Activated B cell treated with CpG ODN at 0.5 μM for 24 hours (primary cell): ENCODE measurements at places on chromosomes 1 and 21. TPM values are rescaled to one million over a fixed set of nuclear protein-coding genes. Genes with fewer than 3 reads are reported as not detected.

DNA sequence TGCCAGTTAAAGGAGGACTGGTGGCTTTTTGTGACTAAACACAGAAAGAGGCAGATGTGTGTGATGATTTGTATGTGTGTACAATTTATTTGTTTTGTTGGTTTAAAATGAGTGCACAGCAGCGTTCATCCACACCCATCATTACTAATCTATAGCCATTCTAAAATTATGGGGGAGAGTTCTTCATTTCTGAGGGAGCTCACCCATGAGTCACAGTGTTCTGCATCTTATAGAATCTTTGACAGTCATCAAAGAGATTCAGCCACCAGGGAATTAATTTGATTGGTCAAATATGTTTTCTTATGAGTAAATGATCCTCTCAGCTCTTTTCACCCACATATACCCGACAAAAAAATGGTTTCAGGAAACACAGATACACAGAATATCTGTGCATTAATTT is 147.9 kb downstream of the GREM2 start:
- no peak for DNase-seq

DNA sequence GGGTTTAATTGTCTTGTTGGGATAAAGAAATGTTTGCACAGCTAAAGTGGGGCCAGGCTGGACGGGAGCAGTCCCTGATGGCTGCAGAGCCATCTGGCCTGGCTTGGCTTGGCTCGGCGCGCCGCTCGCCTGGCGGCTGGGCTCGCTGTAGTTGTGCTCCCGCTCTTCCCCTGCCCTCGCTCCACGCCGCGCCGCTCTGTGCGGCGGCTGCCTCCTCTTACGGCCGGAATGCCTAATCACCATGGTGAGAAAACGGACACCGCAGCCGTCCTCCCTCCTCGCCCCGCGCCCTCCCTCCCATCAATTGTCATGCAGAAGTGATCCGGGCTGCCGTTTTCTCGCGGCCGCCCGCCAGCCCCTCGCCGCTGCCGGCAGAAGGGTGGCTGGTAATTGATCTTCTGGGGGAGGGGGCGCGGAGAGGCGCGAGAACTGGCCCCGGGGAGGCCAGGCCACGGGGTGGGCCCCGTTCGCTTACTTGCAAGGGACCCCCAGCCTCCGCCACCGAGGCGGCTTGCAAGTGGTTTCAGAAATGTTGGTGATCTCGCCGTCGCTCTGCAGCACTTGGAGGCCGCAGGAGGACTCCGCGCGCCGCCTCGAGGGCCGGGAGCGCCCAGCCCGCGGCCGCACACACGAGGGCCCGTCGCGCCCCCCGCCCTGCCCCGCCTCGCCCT is 12.4 kb downstream of the RNF220 start:
- DNase-seq, result no peak

GRCh38 chr1:95451054-95451453 is 217.0 kb downstream of the RWDD3 start:
- DNase-seq, result no peak

DNA sequence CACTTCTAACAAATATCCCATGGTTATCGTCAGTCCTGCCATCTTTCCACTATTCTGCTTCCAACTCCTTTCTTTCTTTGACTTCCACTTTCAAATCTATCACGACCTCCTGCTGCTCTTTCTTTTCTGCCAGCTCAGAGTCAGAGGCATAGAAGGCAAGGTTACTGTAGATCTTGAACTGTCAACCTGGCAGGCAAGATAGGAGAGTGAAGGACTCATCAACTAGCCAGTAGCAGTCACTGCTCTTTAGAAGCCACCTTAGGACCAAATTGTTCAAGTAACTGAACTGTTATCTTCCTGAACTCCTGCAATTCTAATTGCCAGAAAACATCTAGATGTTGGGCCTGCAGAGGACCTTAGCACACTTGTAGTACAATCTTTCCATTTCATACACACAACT is 13.1 kb upstream of the FCER1A start:
- no peak for DNase-seq

- no peak for DNase-seq
These were observed at the start of gene SMPDL3B for GRCh38 chr1:27934818-27935549. Gene SMPDL3B, plus strand, starts transcription at chr1:27935000. Its CDS starts 184 bp downstream, at chr1:27935184.

- DNase-seq, result no peak
These were observed 24.9 kb upstream of the CYYR1 start for GRCh38 chr21:26597981-26598380.

DNA sequence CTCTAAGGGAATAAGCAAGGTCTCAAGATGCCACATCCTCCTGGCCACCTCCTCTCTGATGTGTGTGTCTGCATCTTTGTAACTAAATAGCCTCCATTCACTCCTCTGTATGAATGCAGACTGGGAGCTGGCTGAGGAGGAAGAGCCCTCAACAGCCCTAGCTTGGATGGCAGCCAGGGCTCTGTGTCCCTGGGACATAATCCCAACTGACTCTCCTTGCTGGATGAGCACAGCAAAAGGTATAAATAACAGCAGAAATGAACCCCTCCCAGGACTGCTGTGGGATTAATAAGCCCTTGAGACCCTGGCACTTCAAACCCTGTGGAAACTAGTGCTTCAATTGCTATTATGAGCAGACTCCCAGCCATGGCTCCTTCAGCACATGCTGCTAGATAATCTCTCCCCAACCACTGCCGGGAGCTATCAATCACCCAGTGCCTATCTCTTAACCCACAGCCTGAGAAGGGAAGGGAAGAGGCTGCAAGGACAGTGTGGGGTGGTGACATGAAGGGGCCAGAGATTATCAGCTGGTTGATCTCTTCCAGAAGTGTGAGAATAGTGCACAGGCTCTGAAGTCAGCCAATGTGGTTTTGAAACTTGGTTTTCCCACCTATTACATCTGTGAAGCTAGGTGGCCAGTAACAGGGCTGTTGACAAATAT is 152.2 kb downstream of the TNR start:
- no peak for DNase-seq

GRCh38 chr1:175572932-175573868 is 170.2 kb downstream of the TNR start:
- DNase-seq, result no peak

GRCh38 chr1:107990606-107991005 is 25.6 kb upstream of the VAV3 start:
- no peak for DNase-seq

GRCh38 chr1:59152511-59152910 is 144.4 kb upstream of the FGGY start:
- DNase-seq, result no peak

GRCh38 chr1:4267381-4268261 is 367.5 kb upstream of the C1orf174 start:
- no peak for DNase-seq

DNA sequence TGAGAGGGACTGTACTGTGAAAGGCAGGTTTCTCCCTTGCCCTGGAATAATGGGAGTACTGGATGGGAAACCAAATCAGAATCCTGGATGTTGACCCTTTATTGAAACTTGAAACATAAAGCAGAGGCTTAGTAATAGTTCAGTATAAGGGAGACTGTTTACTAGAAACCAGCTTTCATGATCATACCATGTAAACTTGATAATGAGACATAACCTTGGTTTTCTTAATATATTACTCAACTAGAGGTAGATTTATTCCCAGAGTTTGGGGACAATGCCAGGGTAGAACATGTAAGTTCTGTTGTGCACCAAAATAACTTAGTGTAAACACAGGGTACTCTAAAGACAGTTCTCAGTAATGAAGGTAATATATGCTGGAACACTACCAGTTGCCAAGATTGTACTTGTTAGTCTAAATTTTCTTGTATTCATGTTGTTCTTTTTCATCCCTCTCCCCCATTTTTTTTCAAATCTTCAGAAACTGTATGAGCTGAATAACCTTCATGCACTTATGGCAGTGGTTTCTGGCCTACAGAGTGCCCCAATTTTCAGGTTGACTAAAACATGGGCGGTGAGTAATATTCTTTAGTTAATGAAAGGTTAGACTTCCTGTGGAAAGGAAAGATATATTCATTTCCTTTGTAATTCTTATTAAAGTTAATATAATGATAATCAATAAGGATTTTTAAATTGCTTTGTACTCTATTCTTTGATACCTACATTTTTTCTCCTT is 49.6 kb downstream of the ANGPTL1 start:
- no peak for DNase-seq

GRCh38 chr1:87426463-87427249 is 98.0 kb downstream of the LMO4 start:
- DNase-seq, result no peak

GRCh38 chr21:33380483-33380998 is 22.7 kb upstream of the IFNGR2 start:
- DNase-seq, result peak; percentile 59

- no peak for DNase-seq
These were observed 80.5 kb downstream of the PDE9A start for GRCh38 chr21:42733874-42734273.

- no peak for DNase-seq
These were observed 79.6 kb upstream of the GCLM start for GRCh38 chr1:93988634-93989350.

GRCh38 chr21:29538115-29538514 is 239.4 kb downstream of the BACH1 start:
- no peak for DNase-seq

DNA sequence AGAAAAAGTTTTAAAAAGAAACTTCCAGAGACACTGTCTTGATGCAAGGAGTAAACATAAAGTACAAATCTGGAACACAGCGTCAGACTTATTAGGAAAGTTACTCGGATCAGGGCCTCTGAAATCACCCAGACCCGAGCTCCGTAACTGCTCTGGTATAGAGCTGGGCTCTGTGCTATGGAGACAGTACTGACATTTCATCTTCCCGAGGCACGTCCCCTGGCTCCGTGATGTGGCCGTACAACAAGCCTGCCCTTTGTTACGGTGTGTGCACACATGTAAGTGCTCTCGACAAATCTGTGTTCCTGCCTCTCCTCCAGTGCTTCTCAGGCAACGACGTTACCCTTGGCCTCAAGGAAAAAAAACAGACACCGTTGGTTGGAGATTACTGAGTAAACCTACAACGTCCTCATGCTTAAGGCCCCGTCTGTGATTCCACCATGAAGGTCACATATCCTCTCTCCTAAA is 107.0 kb upstream of the IRF2BP2 start:
- no peak for DNase-seq

DNA sequence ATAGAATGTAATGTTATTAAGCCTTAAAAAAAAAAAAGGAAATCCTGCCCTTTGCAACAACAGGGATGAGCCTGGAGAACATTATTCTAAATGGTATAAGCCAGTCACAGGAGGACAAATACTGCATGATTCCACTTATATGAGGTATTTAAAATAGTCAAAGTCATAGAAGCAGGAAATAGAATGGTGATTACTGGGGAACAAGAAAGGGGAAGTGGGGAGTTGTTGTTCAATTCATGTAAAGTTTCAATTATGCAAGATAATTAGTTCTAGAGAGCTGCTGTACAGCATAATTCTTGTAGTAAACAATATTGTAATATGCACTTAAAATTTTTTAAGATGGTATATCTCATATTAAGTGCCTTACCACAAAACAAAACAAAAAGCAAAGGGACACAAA is 13.2 kb downstream of the FCER1A start:
- DNase-seq, result no peak

DNA sequence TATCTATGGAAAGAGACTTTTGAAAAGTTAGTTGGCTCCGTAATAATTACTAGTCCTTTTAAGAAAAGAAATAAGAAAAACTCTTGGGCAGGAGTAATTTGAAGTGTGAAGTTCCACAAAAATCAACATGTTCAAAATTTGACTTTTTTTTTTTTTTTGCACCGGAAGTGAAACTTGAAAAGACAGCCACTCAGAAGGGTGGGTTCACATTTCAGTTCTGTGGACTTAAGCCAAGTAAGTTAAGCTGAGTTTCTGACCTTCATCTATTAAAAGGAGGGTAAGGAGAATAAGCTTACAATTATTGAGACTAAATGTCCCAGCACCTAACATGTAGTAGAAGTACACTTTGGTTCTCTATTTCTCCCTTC is 11.0 kb downstream of the RO60 start:
- DNase-seq, result no peak

DNA sequence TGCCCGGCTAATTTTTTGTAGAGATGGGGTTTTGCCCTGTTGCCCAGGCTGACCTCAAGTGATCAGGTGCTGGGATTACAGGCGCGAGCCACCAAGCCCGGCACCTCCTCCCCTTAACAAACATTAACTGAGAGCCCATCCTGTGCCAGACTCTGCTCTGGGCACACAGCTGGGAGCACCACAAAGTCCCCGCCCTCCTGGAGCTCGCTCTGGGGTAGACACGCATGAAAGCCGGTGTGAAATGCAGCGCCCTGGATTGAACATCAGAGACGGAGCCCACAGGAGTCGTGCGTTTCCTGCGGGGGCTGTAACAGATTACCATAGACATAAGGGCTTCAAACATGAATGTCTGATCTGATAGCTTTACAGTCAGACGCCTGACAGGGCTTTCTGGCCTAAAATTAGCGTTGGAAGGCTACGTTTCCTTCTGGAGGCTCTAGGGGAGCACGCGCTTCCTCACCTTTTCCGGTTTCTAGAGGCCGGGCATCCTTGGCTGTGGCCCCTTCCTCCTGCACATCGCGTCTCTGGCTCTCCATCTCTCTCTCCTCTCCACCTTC is 14.3 kb downstream of the SLC27A3 start:
- no peak for DNase-seq

DNA sequence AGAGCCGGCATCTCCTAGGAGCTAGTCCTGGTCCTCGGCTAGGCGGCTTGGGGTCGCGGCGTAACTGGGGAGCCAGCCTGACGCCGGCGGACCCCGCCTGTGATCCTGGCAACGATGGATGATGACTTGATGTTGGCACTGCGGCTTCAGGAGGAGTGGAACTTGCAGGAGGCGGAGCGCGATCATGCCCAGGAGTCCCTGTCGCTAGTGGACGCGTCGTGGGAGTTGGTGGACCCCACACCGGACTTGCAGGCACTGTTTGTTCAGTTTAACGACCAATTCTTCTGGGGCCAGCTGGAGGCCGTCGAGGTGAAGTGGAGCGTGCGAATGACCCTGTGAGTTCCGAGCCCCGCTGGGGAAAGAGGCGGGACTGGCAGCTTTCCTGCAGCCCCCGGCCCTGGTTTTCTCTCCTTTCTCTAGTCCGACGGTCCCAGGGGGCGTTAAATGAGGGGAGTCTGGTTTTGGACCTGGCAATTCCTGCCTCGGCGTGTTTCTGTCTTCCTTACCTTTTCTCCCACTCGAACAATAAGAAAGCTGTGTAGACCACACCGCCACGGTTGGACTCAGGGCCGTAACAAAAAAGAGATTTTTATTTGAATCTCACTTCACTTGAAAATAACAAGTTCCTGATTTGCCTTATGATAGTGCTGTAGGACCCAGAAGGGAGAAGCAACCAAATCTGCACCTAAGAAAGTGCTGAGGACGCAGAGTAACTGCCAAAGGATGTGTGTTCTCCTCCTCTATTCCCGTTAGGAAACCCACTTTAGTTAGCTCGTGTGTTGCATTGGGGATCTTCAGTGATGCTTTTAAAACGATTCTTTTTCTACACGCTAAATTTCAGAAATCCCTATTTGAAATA is at the start of gene SPRTN:
Gene SPRTN (plus strand): TSS at position 24 of the 859 bp plus-strand sequence. CDS start 91 bp downstream, at position 115.
- no peak for DNase-seq

- DNase-seq, result no peak
These were observed 13.8 kb downstream of the WLS start for GRCh38 chr1:68218490-68218889.

- peak; percentile 17 for DNase-seq
These were observed 876 bp upstream of the CHML start for GRCh38 chr1:241640867-241641622.

OR2T33 gene
- total RNA-seq, result not detected in 2 replicates

SPRR1A gene
- not detected in 2 replicates for total RNA-seq

FCGR3A gene
- 0.24 and 0.47 TPM in 2 replicates for total RNA-seq

SLC9C2 gene
- total RNA-seq, result not detected in 2 replicates

SPATA46 gene
- not detected in 2 replicates for total RNA-seq

PRKAA2 gene
- not detected in 2 replicates for total RNA-seq

SPRR2G gene
- total RNA-seq, result not detected in 2 replicates

C1orf185 gene
- not detected in 2 replicates for total RNA-seq

S100A5 gene
- 0.51 TPM in 1 of 2 replicates, not detected in the other for total RNA-seq

FCGR2B gene
- total RNA-seq, result 72.3 and 77.5 TPM in 2 replicates

KIF14 gene
- total RNA-seq, result 0.27 and 0.38 TPM in 2 replicates

BACE2 gene
- total RNA-seq, result 13.0 and 17.1 TPM in 2 replicates

PIGR gene
- 0.49 and 1.00 TPM in 2 replicates for total RNA-seq

AKNAD1 gene
- not detected in 2 replicates for total RNA-seq

AMPD1 gene
- not detected in 2 replicates for total RNA-seq
